ENCODE measurements at places on chromosomes 7 and 10.

- DNase-seq, result peak; percentile 23
These were observed 190.8 kb downstream of the MLLT10 start for GRCh38 chr10:21724687-21725367.

DNA sequence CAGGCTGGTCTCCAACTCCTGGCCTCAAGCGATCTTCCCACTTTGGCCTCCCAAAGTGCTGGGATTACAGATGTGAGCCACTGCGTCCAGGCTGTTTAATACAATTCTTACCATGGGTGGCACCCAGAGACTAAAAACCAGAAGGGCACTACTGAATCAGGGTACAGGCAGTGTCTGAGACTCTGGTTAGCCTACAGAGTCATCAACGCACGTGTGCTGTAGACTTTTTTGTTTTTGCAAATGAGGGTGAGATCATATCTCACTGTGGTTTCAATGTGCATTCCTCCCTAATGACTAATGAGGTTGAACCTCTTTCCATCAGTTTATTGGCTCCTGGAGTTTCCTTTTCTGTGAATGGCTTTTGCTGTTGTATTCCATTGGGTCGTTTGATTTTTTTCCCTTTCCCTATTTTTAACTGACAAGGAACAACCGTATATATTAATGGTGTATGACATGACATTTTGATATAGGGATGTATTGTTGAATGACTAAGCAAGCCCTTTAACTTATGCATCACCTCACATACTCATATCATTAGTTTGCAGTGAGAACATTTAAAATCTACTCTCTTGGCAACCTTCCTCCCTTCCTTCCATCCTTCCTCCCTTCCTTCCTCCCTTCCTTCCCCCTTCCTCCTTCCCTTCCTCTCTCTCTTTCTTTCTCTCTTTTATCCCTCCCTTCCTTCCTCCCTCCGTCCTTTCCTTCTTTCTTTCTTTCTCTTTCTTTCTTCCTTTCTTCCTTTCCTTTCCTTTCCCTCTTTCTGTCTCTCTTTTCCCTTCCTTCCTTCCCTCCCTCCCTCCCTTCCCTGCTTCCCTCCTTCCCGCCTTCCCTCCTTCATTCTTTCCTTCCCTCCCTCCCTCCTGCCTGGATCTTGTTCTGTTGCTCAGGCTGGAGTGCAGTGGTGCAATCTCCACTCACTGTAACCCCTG, 9.3 kb upstream of the TMEM270 start:
- no peak for DNase-seq

- no peak for DNase-seq
These were observed 15.8 kb downstream of the CPA1 start for GRCh38 chr7:130396109-130396508.

GRCh38 chr7:101077303-101078086, 7.8 kb upstream of the TRIM56 start:
- DNase-seq, result peak; percentile 76

- DNase-seq, result peak; percentile 5
These were observed 146.8 kb downstream of the SPAG6 start for GRCh38 chr10:22491931-22492615.

- DNase-seq, result no peak
These were observed 474 bp upstream of the NSMCE4A start for GRCh38 chr10:121975295-121976086.

GRCh38 chr10:67114945-67115344, 189.1 kb downstream of the LRRTM3 start:
- no peak for DNase-seq

DNA sequence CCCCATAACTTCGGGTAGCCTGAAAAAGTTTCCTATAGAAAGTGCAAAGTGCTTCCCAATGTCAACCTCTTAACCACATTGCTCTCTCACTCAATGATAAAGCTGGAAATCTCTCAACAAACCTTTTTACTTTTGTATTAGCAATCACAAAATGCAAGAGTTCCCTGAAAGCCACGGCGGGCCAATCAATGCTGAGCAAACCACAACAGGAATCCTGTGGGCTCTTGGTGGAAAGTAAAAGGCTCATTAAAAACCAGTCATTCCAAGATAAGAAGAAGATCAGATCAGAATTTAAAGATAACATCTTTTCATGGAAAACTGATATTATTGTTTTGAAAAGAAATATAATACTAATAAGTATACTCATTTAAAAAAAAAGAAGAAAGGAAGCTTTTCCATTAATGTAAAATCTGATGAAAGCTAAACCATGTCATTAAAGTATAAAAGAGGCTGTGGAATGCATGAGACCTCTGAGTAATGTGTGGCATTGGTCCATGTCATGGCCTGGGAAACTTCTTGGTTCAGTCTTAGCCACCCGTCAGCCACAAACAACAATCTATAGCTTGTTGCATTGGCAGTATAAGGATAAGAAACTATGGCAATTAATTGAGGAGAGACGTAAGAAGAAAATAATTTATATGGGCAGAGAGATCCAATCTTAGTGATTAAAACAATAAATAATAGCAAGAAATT, 1066.1 kb upstream of the SORCS1 start:
- no peak for DNase-seq
